ENCODE measurements at places on chromosomes 7 and 10. TPM values are rescaled to one million over a fixed set of nuclear protein-coding genes. Genes with fewer than 3 reads are reported as not detected.

The SEMA3D gene
- not detected for total RNA-seq

The TAS2R16 gene
- not detected for total RNA-seq

GRCh38 chr7:132504852-132505251 lies 71.4 kb downstream of the PLXNA4 start:
- H3K27ac ChIP-seq = no peak overlapping the region
- no peak overlapping the region for H3K4me3 ChIP-seq
- DNase-seq = no peak
- H3K36me3 ChIP-seq = no peaks in the 10 kb centered on the region

The SCD gene
- 51.4 TPM for total RNA-seq

DNA sequence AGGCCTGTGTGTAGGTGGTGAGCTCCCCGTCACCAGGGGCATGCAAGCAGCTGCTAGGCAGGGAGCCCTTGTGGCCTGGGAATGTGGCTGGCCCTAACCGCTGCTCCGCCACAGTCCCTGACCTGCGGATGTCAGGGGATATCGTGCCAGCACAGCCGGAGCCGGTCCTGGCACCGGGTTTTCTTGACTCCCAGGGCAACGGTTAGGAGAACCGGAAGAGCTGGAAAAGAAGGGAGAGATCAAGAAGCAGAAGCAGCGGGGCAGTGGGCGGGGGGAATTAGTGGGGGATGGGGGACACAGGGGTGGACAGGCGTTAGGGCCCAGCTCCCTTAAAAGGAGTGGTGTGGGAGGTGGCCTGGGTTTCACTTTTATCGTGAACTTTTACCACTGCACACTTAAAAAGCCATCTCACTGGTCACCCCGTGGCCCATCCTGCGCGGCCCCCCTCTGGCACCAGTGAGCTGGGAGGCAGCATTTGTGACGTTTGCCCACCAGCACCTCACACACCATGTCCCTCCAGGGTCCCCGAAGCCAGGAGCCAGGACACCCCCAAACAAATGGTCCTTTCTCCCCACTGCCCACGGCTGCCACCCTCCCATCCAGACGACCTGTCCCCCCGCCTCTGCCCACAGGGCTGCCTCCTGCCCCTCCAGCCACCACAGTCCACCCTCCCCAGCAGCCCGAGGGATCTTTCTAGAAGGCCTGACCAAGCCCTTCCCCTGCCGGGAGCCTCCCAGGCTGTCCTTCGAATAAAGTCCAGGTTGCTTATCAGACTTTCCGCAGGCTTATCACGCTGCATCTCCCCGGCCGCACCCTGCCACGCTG lies 1.8 kb upstream of the MICALL2 start:
- H3K27me3 ChIP-seq = no peaks in the 10 kb centered on the region
- no peak overlapping the region for H3K27ac ChIP-seq

DNA sequence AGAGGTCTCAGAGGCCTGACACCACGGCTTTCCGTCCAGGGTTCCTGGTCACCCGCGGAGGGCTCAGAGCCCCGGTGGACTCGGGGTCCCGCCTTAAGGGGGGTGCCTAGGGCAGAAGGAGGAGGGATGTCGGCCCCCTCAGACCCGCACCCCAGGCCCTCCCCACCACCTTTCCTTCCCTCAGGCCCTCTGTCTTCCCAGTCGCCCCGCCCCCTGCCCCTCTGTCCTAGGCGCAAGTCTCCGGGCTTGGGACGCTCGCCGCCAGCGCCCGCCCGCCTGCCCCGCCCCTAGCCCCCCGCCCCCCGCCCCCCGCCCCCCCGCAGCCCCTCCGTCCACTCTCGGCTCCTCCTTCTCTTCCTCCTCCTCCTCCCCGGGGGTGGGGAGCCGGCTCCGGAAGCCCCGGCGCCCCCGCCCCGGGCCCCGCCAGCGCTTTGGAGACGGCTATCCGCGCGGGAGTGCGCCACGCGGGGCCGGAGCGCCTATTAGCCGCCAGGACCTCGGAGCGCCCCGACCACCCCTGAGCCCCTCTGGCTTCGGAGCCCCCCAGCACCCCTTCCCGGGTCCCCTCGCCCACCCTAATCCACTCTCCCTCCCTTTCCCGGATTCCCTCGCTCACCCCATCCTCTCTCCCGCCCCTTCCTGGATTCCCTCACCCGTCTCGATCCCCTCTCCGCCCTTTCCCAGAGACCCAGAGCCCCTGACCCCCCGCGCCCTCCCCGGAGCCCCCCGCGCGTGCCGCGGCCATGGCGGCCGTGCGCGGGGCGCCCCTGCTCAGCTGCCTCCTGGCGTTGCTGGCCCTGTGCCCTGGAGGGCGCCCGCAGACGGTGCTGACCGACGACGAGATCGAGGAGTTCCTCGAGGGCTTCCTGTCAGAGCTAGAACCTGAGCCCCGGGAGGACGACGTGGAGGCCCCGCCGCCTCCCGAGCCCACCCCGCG lies at the start of gene AEBP1:
Gene AEBP1, plus strand, starts transcription at position 423 of the 937 bp plus-strand sequence. Its CDS starts 321 bp downstream, at position 744.
- no peak for DNase-seq
- peaks cover 11% of the 10 kb centered on the region for H3K27me3 ChIP-seq
- H3K36me3 ChIP-seq = no peaks in the 10 kb centered on the region
- H3K4me3 ChIP-seq = peak within 1 kb of the TSS; percentile 76
- peaks cover 10% of the 10 kb centered on the region for H3K4me1 ChIP-seq

GRCh38 chr10:34094146-34094696 lies 720.9 kb downstream of the PARD3 start:
- no peaks in the 10 kb centered on the region for H3K4me1 ChIP-seq
- peaks cover 11% of the 10 kb centered on the region for H3K36me3 ChIP-seq
- no peak overlapping the region for H3K27ac ChIP-seq

GRCh38 chr7:90771281-90771680 lies 175.2 kb downstream of the CDK14 start:
- H3K36me3 ChIP-seq = no peaks in the 10 kb centered on the region
- DNase-seq = no peak
- H3K27me3 ChIP-seq = no peaks in the 10 kb centered on the region

DNA sequence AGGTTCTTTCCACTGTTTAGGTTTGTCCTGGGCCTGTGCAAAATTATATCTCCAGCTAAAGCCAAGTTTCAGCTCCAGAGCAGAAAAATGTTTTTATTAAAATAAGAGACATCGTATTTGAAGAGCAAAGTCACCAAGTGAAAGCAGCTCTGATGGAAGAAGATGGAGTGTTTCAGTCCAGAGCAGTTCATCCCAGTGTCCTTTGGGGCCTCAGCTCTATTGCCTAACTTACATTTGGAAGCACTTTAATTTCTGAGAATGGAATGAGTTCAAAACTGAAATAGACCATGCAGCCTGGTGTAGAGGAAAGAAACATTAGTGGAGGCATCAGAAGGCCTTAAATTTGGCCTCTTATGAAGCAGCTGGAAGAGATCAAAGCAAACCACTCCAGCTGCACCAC lies 545.2 kb downstream of the SORCS1 start:
- no peak for DNase-seq
- no peaks in the 10 kb centered on the region for H3K36me3 ChIP-seq
- no peak overlapping the region for H3K4me3 ChIP-seq
- no peaks in the 10 kb centered on the region for H3K27me3 ChIP-seq
- no peaks in the 10 kb centered on the region for H3K4me1 ChIP-seq

- no peaks in the 10 kb centered on the region for H3K4me1 ChIP-seq
- H3K36me3 ChIP-seq = no peaks in the 10 kb centered on the region
- no peak for DNase-seq
- no peak overlapping the region for H3K4me3 ChIP-seq
- H3K27ac ChIP-seq = no peak overlapping the region
Observed at GRCh38 chr7:13743226-13743625, 246.2 kb downstream of the ETV1 start.

- no peak overlapping the region for H3K4me3 ChIP-seq
- H3K27me3 ChIP-seq = peaks cover 32% of the 10 kb centered on the region
- H3K27ac ChIP-seq = no peak overlapping the region
- H3K36me3 ChIP-seq = no peaks in the 10 kb centered on the region
- no peak for DNase-seq
- H3K4me1 ChIP-seq = no peaks in the 10 kb centered on the region
Observed at GRCh38 chr7:3358991-3359390, 57.9 kb downstream of the SDK1 start.

The PSD gene
- total RNA-seq = 2.3 TPM

The EEF1AKMT2 gene
- 24.4 TPM for total RNA-seq

GRCh38 chr10:24897326-24897926 lies 55.0 kb downstream of the PRTFDC1 start:
- peaks cover 46% of the 10 kb centered on the region for H3K4me1 ChIP-seq
- no peaks in the 10 kb centered on the region for H3K36me3 ChIP-seq
- H3K27ac ChIP-seq = peak overlapping the region; percentile 15
- H3K4me3 ChIP-seq = no peak overlapping the region
- H3K27me3 ChIP-seq = no peaks in the 10 kb centered on the region

- no peak for DNase-seq
- H3K4me3 ChIP-seq = no peak overlapping the region
- H3K27me3 ChIP-seq = no peaks in the 10 kb centered on the region
- H3K4me1 ChIP-seq = no peaks in the 10 kb centered on the region
- H3K36me3 ChIP-seq = no peaks in the 10 kb centered on the region
- no peak overlapping the region for H3K27ac ChIP-seq
Observed at GRCh38 chr10:55378196-55378595, 577.2 kb upstream of the PCDH15 start.

GRCh38 chr7:126487728-126488442 lies 764.9 kb downstream of the GRM8 start:
- H3K27me3 ChIP-seq = no peaks in the 10 kb centered on the region
- DNase-seq = no peak

The TCAF2 gene
- 25.7 TPM for total RNA-seq

The UCMA gene
- total RNA-seq = not detected

The RFC2 gene
- 66.4 TPM for total RNA-seq

DNA sequence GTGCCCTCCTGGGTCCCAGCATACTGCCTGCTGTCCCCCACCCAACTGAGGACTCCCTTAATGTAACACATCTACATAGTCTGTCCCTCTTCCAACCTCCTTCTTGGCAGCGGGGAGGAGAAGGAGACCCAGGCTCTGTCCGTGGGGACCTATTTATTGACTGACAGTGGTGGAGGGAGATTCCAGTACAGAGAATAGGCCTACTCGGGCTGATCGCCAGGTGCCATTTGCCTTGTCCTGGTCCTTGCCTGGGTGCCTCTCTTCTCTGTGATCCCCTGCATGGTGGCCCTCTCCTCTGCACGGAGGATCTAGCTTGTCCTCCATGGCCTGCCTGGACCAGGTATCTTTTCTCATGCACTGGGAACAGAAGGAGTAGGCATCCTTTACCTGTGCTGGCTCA lies 17.0 kb downstream of the GHRHR start:
- peaks cover 14% of the 10 kb centered on the region for H3K27me3 ChIP-seq
- H3K36me3 ChIP-seq = no peaks in the 10 kb centered on the region
- no peak overlapping the region for H3K4me3 ChIP-seq
- no peak for DNase-seq

The CARD11 gene
- total RNA-seq = 80.8 TPM

The MYOZ1 gene
- not detected for total RNA-seq

GRCh38 chr10:43306899-43307298 lies 40.0 kb upstream of the RASGEF1A start:
- H3K27me3 ChIP-seq = peaks cover 14% of the 10 kb centered on the region
- H3K27ac ChIP-seq = no peak overlapping the region
- DNase-seq = no peak

- DNase-seq = no peak
- no peak overlapping the region for H3K27ac ChIP-seq
- peaks cover 59% of the 10 kb centered on the region for H3K4me1 ChIP-seq
- H3K27me3 ChIP-seq = no peaks in the 10 kb centered on the region
- H3K4me3 ChIP-seq = peak overlapping the region; percentile 98
Observed at GRCh38 chr7:50306494-50307367, 2.2 kb downstream of the IKZF1 start.

The NAT16 gene
- total RNA-seq = not detected

DNA sequence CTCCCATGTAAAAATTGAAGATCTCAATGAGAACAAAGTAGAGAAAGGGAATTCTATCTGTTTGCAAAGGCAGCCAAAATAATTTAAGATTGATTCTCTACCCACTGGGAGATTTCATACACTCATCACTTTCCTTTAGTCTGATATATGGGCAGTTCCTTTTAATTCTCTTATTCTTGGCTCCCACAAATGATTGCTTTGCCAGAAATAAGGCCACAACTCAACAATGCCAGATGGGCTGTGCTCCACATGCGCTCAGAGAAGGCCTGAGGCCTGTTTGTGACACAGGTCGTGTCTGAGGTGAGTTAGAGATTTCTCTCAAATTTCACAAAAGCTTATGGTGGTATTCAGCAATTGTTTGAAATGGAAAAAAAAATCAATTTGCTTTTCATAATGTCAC lies 501.9 kb upstream of the SEMA3D start:
- H3K4me1 ChIP-seq = no peaks in the 10 kb centered on the region
- H3K36me3 ChIP-seq = no peaks in the 10 kb centered on the region
- H3K27ac ChIP-seq = no peak overlapping the region
- no peaks in the 10 kb centered on the region for H3K27me3 ChIP-seq

The NRBF2 gene
- 20.7 TPM for total RNA-seq

DNA sequence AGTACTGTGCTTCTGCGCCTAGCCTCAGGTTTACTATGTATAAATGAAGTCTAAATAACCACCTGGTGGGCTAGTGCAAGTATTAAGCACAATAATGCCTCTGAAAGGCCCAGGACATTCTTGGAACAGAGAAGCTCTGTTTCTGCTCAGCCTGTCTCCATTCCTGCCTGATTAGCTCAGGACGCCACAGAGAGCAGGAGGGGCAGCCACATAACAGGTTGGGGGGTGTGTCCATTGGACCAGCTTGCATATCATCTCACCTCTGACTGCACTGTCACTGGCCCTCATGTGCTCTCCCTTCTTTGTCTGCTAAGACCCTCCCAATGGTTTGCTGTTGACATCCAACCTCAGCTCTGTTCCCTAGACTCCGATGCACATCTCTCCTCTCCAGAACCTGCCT lies 52.8 kb upstream of the IKZF1 start:
- peaks cover 16% of the 10 kb centered on the region for H3K36me3 ChIP-seq
- DNase-seq = no peak
- peaks cover 21% of the 10 kb centered on the region for H3K4me1 ChIP-seq
- H3K27me3 ChIP-seq = no peaks in the 10 kb centered on the region
- no peak overlapping the region for H3K4me3 ChIP-seq
- H3K27ac ChIP-seq = no peak overlapping the region

GRCh38 chr10:122350893-122351292 lies 23.6 kb upstream of the PLEKHA1 start:
- DNase-seq = no peak
- no peaks in the 10 kb centered on the region for H3K27me3 ChIP-seq
- H3K27ac ChIP-seq = no peak overlapping the region
- H3K4me1 ChIP-seq = no peaks in the 10 kb centered on the region

The BLNK gene
- not detected for total RNA-seq

- peaks cover 36% of the 10 kb centered on the region for H3K36me3 ChIP-seq
- H3K27ac ChIP-seq = no peak overlapping the region
- peaks cover 28% of the 10 kb centered on the region for H3K27me3 ChIP-seq
- no peak for DNase-seq
- no peaks in the 10 kb centered on the region for H3K4me1 ChIP-seq
Observed at GRCh38 chr10:72981882-72982529, 27.4 kb upstream of the PLA2G12B start.

The PLPP4 gene
- not detected for total RNA-seq

Data from natural killer cell treated with Interleukin-12 subunit alpha and Interleukin-12 subunit beta and Interleukin-15 and Interleukin-18, amount 100 ng/mL, for 72 hours (primary cell).